ENCODE measurements at places on chromosomes 7 and 10. TPM values are rescaled to one million over a fixed set of nuclear protein-coding genes. Genes with fewer than 3 reads are reported as not detected.

The ELMO1 gene
- 16.1 TPM for total RNA-seq

The MIOS gene
- total RNA-seq = 21.9 TPM

The GLCCI1 gene
- total RNA-seq = 12.3 TPM

The CRTAC1 gene
- 0.43 TPM for total RNA-seq

The SLIT1 gene
- 0.06 TPM for total RNA-seq

The EPHA1 gene
- total RNA-seq = 18.2 TPM

The CALHM1 gene
- total RNA-seq = not detected

The ACTL6B gene
- total RNA-seq = 0.42 TPM

The GPNMB gene
- total RNA-seq = 67.8 TPM

The TRIM50 gene
- total RNA-seq = 0.28 TPM

All from left colon (tissue), 2 donors.